Breast epithelium (tissue), 4 donors: ENCODE measurements at places on chromosomes 11 and 22.

DNA sequence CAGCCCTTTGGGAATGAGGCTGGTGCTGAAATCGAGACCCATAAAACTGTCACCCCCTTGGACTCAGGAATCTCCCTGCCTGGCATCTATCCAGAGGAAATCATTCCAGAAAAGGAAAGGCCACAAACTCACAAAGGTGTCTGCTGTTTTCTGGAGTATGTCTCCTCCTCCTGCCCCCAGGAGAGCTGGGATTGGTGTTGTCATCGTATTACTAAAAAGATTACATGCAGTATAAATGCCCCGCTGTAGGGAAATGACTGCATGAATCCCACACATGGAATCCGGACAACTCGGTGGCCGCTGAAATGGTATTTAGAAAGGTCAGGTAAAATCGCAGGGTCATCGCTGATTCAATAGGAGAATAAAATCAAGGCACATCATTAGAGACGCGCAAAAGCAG lies 18.9 kb upstream of the RFPL3 start:
- no peak for DNase-seq
- no peaks in the 10 kb centered on the region for H3K27me3 ChIP-seq
- H3K4me1 ChIP-seq, result no peaks in the 10 kb centered on the region
- H3K27ac ChIP-seq, result no peak overlapping the region

DNA sequence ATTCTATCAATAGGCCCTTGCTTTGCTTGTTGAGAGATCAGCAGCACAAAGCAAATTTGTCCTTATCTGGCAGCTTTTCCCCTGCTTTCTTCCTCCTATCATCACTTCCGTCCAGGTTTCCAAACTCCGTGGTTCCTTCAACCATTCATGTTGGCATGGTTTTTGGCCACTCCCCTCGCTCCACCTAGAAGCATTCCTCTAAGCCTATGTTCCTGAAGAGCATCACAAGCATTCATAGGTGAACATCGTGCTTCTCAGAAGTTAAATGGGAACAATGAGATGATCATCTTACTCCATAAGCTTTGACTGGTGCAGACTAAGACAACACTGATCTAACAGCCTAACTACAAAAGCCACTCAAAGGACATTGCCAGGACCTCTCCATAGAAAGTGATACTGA lies 86.3 kb downstream of the ETS1 start:
- no peaks in the 10 kb centered on the region for H3K27me3 ChIP-seq
- DNase-seq, result no peak
- no peak overlapping the region for H3K4me3 ChIP-seq
- H3K36me3 ChIP-seq, result no peaks in the 10 kb centered on the region
- H3K27ac ChIP-seq, result peak overlapping the region; percentile 62
- H3K4me1 ChIP-seq, result peaks cover 7% of the 10 kb centered on the region

DNA sequence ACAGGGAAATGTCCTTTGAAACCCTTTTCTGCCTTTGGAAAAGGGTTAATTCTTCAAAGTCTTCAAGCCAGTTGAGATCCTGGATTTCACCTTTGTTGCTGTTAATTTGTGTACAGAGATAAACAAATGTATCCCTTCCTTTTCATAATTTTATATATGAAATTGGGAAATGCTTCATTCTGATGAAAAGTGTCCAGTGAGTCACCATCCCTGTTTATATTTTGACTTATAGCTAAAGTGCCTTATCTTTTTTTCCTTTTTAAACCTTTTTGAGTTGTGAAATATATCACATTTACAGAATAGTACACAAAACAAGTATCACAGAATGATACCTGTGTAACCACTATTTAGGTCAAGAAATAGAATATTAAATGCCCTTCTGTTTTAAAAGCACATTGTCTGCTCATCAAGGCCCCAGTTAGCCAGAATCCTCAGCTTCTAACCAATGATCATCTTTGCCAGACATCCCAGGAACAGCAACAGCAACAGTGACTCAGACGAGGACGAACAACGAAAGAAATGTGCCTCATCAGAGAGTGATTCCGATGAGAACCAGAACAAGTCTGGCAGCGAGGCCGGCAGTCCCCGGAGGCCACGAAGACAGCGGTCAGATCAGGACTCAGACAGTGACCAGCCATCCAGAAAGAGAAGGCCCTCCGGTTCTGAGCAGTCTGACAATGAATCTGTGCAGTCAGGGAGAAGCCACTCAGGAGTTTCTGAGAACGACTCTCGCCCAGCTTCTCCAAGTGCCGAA lies 27.3 kb downstream of the CTR9 start:
- H3K36me3 ChIP-seq, result no peaks in the 10 kb centered on the region
- peak overlapping the region; percentile 45 for H3K27ac ChIP-seq
- H3K4me1 ChIP-seq, result no peaks in the 10 kb centered on the region
- H3K4me3 ChIP-seq, result no peak overlapping the region
- DNase-seq, result no peak

DNA sequence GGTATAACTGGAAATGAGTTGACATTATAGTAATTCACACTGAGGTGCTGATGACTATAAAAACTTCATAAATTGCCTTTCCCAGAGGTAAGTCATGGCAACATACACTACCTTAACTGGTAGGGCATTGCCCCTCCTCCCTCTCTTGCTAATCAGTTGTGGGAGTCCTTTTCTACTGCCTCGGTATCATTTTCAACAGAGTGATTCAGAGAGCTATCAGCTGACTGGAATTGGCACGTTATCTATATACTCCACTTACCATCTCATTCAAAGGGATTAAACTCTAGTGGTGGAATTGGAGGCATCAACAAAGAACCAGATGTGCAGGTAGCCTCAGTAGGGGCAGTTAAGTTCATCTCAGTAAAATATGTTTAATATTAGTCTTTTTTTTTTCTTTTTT lies 8.0 kb upstream of the NUP160 start:
- H3K27ac ChIP-seq, result no peak overlapping the region
- DNase-seq, result no peak
- no peaks in the 10 kb centered on the region for H3K27me3 ChIP-seq
- H3K4me3 ChIP-seq, result no peak overlapping the region
- no peaks in the 10 kb centered on the region for H3K4me1 ChIP-seq

- H3K36me3 ChIP-seq, result no peaks in the 10 kb centered on the region
- no peak for DNase-seq
- H3K27ac ChIP-seq, result no peak overlapping the region
- H3K4me1 ChIP-seq, result no peaks in the 10 kb centered on the region
- no peak overlapping the region for H3K4me3 ChIP-seq
Measured at GRCh38 chr11:133619973-133620372, 87.7 kb upstream of the OPCML start.

- no peaks in the 10 kb centered on the region for H3K36me3 ChIP-seq
- no peak overlapping the region for H3K27ac ChIP-seq
- no peak for DNase-seq
- no peak overlapping the region for H3K4me3 ChIP-seq
- H3K27me3 ChIP-seq, result no peaks in the 10 kb centered on the region
- no peaks in the 10 kb centered on the region for H3K4me1 ChIP-seq
Measured at GRCh38 chr11:45517171-45517770, 148.2 kb downstream of the CHST1 start.

GRCh38 chr11:59174664-59175033 lies 2.7 kb downstream of the DTX4 start:
- no peaks in the 10 kb centered on the region for H3K4me1 ChIP-seq
- H3K27me3 ChIP-seq, result no peaks in the 10 kb centered on the region
- no peaks in the 10 kb centered on the region for H3K36me3 ChIP-seq

DNA sequence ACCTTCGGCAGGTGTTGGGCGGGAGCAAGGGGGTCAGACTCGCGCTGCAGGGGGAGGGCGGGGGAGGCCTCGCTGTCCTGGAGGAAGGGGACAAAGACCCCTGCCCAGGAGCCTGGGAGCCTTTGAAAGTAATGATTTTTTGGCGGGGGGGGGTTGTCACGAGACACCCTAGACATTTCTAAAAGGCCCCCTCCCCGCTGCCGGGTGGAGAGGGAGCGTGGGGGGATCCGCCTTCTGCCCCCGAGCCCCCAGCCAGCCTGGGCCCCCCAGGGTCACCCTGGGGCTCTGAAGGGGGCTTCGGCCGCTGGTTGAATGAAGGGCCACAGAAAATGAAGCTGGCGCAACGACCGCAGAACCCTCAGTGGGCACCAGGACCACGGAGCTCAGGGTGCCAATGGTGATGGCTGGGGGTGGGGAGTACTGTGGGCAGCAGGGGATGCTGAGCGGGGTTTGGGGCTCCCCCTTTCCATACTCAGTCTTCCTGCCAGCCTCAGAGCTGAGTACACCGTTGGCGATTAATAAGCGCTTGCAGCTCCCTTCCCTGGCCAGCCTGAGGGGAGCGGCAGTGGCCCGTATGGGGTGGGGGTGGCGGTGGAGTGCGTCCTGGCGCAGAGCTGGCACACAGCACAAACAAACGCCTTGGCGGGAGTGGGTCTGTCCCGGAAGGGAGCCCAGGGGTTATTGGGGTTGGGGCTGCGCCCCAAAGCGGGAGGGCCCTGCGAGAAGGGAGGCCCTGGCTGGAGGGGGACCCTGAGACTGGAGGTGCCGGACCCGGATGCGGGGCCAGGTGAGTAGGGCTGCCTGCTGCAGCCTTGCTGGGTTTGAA lies 1.2 kb upstream of the DUSP8 start:
- peak; percentile 47 for DNase-seq
- no peaks in the 10 kb centered on the region for H3K27me3 ChIP-seq
- no peaks in the 10 kb centered on the region for H3K36me3 ChIP-seq
- no peaks in the 10 kb centered on the region for H3K4me1 ChIP-seq
- peak overlapping the region; percentile 77 for H3K4me3 ChIP-seq

GRCh38 chr11:63020671-63021291 lies 5.1 kb upstream of the SLC22A8 start:
- no peaks in the 10 kb centered on the region for H3K36me3 ChIP-seq
- H3K27ac ChIP-seq, result no peak overlapping the region
- H3K4me3 ChIP-seq, result no peak overlapping the region
- no peak for DNase-seq
- H3K27me3 ChIP-seq, result no peaks in the 10 kb centered on the region

DNA sequence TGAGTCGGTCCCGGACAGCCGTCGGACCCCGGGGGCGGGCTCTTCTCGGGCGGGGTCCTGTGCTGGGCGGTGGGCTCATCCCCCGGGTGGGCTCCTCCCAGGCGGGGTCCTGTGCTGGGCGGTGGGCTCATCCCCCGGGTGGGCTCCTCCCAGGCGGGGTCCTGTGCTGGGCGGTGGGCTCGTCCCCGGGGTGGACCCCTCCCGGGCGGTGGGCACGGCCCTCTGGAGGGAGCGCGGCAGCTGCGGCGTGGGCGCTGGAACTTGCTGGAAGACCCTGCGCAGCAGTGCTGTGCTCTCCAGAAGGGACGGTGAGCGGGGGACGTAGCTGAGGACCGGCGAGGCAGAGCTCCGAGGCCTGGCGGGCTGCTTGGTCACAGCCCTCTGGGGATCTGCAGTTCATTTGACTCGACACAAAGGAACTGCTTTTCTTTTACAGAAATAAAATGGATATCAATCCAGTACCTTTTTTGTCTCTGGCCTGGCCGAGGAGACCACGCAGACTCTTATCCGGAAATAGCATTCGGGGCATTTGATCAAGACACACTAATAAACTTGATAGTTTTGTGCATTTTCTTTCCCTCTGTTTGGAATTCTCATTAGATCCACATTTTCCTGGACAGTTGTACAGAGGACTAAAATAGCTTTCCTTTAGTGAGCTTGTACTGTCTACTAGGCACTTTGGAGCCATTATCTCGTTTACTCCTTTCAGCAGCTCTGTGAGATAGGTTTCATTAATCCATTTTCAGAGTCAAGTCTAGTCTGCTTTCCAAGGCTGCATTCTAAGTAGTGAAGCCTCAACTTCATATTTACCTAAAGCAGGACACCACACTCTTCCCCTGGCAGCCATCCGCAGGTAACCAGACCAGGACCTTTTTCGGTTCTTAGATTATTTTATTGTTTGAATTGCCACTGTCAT lies 812 bp downstream of the JAM3 start:
- H3K27ac ChIP-seq, result peak overlapping the region; percentile 81
- H3K4me3 ChIP-seq, result peak overlapping the region; percentile 66
- no peak for DNase-seq
- H3K36me3 ChIP-seq, result no peaks in the 10 kb centered on the region

GRCh38 chr22:31441652-31442051 lies 42.2 kb downstream of the DRG1 start:
- H3K4me1 ChIP-seq, result no peaks in the 10 kb centered on the region
- H3K36me3 ChIP-seq, result peaks cover 9% of the 10 kb centered on the region
- DNase-seq, result no peak
- no peak overlapping the region for H3K4me3 ChIP-seq
- no peak overlapping the region for H3K27ac ChIP-seq
- no peaks in the 10 kb centered on the region for H3K27me3 ChIP-seq

- H3K36me3 ChIP-seq, result no peaks in the 10 kb centered on the region
- peak overlapping the region; percentile 12 for H3K27ac ChIP-seq
- no peaks in the 10 kb centered on the region for H3K27me3 ChIP-seq
- peaks cover 6% of the 10 kb centered on the region for H3K4me1 ChIP-seq
- no peak for DNase-seq
Measured at GRCh38 chr11:111302298-111302697, 4.0 kb downstream of the POU2AF3 start.

- no peaks in the 10 kb centered on the region for H3K27me3 ChIP-seq
- H3K4me1 ChIP-seq, result no peaks in the 10 kb centered on the region
- no peak for DNase-seq
- no peak overlapping the region for H3K27ac ChIP-seq
- H3K36me3 ChIP-seq, result no peaks in the 10 kb centered on the region
- H3K4me3 ChIP-seq, result no peak overlapping the region
Measured at GRCh38 chr11:19844806-19845205, 132.2 kb downstream of the NAV2 start.

GRCh38 chr22:44570476-44571445 lies 72.7 kb upstream of the RTL6 start:
- no peaks in the 10 kb centered on the region for H3K4me1 ChIP-seq
- no peaks in the 10 kb centered on the region for H3K27me3 ChIP-seq
- no peak overlapping the region for H3K27ac ChIP-seq
- no peak for DNase-seq

DNA sequence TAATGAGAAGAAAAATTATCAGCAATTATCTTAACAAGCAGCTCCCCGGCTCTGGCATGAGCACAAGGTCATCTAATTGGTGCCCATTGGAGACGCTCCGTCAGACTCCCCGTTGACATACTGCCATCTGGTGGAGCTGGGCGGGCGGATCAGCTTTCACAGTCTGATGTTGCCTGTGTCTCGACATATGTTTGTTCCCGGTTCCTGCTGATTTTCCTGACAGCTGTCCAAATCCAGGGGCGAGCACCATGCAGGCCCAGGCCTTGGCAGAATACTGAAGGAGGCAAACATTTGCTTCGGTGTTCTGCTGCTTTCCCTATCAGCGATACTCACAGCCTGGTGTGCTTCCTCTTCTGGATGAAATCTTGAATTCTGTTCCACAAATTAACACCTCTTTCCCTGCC lies 43.8 kb upstream of the BARX2 start:
- no peak overlapping the region for H3K27ac ChIP-seq
- peak; percentile 73 for DNase-seq
- no peaks in the 10 kb centered on the region for H3K27me3 ChIP-seq
- H3K4me3 ChIP-seq, result no peak overlapping the region
- no peaks in the 10 kb centered on the region for H3K4me1 ChIP-seq

GRCh38 chr11:131897956-131898355 lies 527.5 kb downstream of the NTM start:
- no peaks in the 10 kb centered on the region for H3K36me3 ChIP-seq
- no peak for DNase-seq
- no peaks in the 10 kb centered on the region for H3K4me1 ChIP-seq
- H3K4me3 ChIP-seq, result no peak overlapping the region
- no peak overlapping the region for H3K27ac ChIP-seq
